ENCODE measurements at places on chromosomes 5 and 9.
A peak's percentile ranks its signal among the peaks of the same experiment; 100 is the strongest.

DNA sequence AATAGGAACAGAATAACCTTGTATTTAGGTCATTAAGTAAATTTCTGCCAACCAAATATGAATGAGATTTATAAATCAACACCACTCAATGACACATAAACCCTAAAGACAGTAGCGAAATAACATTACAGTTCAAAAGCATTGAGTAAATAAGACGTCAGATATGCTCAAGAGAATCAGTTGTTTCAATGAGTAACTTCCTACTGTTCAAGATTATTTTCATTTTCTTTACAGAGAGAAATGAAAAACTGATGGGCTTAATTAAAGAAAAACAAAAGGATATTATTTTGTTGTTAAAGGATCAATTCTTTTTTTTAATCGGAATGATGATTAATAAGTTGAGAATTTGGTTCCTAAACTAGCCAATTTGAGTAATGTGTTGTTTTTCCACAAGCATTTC is 150.1 kb downstream of the BNC2 start:
- DNase-seq, result no peak

GRCh38 chr5:81972492-81972783 is 615 bp downstream of the ATG10 start:
- no peak for DNase-seq

DNA sequence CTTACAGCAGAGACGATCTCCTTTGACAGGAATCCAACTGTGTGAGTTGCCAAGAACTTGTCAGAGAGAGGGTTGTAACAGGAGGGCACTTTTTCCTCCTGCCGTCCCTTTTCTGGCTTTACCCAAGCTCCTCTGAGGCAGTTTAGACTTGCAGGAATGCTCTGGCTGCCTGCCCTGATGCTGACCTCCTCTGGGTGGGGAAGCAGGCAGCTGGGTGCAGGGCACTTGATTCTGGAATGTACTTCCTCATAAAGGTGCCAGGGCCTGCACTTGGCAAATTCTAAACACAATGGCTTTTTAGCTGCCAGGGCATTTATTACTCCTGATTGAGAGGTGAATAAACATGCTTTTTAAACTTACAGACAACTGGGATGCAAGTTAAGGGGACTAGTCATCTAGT is 190.4 kb downstream of the EPB41L4A start:
- DNase-seq, result no peak

DNA sequence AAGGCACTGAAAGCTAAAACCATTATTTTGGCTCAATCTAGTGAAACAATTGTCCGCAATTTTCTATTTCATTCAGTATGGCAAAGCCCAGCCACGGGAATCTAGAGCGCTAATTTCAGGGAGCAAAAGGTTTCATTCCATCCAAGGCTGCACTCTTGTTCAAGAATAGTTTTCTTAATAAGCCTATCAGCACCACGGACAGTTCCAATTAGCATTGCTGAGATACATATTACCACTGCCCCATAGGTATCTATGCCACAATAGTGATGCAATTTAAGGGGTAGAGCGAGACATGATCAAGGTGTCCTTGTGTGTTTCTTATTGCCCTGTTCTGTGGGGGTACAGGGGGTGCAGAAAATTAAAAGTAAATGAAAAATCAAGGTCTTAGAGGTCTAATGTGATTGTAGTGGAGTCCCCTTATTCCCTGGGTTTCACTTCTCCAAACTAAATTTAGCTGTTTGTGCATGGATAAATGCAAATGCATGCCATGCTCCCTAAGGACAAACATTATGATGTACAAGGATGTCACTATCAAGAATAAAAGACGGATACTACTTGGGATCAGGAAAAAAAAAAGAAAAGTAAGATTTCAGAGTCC is 45.5 kb downstream of the SPOCK1 start:
- no peak for DNase-seq

- no peak for DNase-seq
Observed at GRCh38 chr5:2175842-2176404, 293.2 kb upstream of the IRX4 start.

GRCh38 chr9:37119360-37119759 is 1.0 kb upstream of the ZCCHC7 start:
- no peak for DNase-seq

DNA sequence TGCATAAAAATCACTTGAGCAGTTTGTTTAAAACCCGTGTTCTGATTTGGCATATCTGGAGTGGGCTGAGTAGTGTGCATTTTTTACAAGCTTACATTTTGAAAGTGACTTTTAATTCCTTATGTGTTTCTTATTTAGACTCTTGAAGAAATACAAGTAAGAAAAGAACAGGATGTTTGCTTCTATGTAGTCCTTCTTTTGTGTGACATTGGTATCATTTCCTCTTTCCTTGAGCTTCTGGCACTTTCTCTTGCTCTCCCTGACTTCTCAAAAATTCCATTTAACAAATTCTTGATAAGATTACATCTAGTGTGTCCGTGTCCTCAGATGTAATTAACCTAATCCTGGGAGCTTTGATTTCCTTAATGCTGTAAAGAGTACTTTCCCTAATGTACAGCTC is 12.5 kb downstream of the GARNL3 start:
- DNase-seq, result no peak

DNA sequence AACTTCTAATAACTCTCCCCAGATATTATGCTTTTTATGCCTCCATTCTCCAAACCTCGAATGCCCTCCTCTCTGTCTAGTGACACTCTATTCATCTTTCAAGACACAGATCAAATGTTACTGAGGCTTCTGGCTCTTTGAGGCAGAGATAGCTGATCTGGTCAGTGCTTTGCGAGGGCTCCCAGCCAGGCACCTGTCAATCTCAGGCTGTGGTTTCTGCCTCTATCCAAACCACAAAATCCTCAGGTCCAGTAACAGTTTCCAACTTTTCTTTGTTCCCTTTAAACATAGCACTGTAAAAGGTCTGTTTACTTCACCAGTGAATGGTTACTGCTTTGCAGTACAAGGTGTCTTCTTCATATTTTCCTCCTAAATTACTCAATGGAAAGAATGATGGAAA is 11.5 kb upstream of the STK32A start:
- DNase-seq, result no peak

DNA sequence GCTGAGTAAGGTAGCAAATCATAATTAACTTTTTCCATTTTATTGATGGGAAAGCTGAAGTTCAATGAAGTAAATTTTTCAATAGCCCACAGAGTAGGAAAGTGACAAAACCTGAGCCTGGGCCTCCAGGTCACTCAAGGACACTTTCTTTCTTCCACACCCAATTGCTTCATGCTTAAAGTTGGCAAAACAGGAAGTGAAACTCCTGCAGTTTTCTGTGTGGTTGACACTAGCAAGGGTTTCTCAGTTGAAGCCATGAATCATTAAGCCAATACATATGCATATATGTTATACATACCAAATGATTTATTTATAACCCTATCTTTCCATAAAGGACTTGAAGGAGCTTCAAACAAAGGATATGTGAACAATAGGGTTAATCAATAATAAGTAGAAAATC is 13.9 kb downstream of the TLR4 start:
- DNase-seq, result no peak

- DNase-seq, result no peak
Observed at GRCh38 chr5:133890776-133891280, 77.6 kb downstream of the C5orf15 start.

DNA sequence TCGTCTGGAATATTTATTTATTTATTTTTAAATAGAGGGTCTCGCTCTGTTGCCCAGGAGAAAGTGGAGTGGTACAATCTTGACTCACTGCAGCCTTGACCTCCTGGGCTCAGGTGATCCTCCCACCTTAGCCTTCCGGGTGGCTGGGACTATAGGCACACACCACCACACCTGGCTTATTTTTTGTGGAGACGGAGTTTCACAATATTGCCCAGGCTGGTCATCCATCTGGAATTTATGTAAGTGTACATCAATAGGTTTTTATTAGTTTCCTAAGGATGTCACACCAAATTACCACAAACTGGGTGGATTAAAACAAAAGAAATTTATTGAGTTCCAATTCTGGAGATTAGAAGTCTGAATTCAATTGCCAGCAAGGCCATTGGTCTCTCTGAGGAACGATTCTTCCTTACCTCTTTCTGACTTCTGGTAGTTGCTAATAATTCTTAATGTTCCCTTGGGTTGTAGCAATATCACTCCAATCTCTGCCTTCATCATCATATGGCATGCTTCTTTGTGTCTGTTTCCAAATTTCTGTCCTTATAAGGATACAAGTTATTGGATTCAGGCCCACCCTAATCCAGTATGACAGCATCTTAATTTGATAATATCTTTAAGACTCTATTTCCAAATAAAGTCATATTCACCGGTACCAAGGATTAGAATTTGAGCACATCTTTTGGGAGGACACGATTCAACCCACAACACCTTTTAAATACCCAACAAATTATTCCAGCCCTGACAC is 16.3 kb upstream of the RAD23B start:
- DNase-seq, result no peak

DNA sequence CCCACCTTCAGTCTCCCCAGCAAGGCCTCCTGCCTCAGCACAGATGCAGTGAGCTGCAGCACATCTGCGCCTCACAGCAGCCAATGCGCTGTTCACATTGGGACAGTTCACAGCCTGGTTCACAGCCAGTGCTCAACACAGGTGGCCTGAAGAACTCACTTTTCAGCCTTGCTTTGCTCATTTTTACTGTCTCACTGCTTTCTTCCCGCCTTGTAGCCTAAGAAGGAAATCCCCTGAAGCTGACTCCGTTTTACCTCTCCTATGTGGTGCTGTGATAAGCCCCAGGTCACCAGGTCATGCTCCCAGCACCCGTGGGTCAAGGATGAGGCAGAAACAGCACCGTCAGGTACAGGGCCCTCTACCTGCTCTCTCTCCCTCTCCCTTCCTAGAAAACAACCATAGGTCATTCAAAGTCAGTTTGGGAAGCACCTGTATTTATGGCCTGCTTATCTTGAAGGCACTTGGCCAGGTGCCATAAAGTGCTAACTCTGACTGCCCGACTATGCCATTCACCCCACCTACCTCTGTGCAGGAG is 1.1 kb downstream of the GCNT4 start:
- no peak for DNase-seq

DNA sequence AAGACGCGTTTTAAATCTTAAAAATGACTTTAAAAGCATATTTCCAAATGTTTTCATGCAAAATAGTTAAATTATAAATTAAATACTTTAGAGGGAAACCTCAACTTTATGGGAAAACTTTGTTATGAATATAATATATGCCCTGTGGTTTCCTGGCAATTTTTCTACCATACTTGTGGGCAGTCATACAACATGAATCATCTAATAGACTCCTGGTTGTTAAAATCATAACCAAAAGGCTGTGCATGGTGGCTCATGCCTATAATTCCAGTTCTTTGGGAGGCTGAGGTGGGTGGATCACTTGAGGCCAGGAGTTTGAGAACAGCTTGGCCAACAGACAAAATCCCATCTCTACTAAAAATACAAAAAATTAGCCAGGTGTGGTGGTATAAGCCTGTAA is 18.2 kb downstream of the ATP10B start:
- DNase-seq, result no peak

- DNase-seq, result peak; percentile 81
Observed at GRCh38 chr9:3887221-3887653, 361.4 kb upstream of the RFX3 start.

- DNase-seq, result no peak
Observed at GRCh38 chr9:121360601-121361374, 9.3 kb downstream of the STOM start.

DNA sequence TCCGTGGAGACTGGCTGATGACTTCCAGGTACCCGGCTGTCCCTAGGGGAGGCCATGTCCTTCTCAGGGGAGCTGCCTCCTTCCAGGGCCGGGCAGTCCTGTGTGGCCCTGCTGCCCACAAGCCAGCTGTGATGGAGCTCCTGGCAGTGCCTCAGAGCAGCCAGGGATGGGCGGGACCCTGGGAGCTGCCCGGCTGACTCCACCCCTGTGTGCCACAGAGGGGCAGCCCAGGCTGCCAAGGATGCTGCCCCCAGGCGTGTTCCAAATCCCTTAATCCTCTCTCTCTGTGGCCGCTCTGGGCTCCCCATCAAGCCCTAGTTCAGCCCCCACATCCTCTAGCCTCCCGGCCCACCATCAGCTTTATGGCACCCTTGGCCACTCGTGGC is 7.0 kb upstream of the SCGB3A1 start:
- no peak for DNase-seq

DNA sequence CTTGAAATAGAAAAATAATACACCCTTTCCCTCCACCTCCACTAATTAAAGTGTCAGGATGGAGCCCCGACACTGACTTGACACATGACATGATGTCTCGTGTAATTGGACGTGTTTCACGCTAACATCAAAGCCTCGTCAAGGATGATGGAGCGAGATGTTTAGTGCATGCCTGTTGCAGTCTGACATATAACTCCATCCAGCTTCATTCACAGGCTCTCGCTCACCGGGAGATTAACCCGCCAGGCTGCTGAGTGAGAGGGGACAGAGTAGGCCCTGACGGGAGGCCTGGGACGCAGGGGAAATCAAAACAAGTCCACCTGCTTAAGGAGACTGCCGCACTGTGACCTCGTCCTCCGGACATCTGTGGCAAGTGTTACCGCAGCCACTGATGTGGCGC is 263.5 kb downstream of the SLIT3 start:
- no peak for DNase-seq

DNA sequence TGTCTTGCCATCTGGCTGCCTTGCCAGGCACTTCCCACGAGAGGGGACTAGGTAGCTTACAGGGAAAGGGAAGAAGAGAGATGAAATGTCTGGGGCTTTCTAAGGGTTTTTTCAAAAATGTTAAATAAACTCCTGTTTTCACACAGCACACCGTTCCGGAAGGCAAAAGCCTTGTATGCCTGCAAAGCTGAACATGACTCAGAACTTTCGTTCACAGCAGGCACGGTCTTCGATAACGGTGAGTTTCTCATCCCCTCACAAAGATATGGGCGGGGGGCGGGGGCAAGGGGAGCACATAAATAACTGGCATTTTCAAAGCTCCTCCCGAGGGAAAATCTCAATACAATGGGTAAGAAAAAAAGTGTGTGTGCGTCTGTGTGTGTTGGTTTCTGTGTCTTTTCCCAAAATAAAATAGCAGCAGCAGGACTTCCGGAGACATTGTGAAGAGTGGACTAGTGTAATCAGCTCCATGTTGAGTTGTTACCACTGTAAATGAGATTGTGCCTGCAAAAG is 189.6 kb downstream of the NR3C1 start:
- DNase-seq, result no peak

DNA sequence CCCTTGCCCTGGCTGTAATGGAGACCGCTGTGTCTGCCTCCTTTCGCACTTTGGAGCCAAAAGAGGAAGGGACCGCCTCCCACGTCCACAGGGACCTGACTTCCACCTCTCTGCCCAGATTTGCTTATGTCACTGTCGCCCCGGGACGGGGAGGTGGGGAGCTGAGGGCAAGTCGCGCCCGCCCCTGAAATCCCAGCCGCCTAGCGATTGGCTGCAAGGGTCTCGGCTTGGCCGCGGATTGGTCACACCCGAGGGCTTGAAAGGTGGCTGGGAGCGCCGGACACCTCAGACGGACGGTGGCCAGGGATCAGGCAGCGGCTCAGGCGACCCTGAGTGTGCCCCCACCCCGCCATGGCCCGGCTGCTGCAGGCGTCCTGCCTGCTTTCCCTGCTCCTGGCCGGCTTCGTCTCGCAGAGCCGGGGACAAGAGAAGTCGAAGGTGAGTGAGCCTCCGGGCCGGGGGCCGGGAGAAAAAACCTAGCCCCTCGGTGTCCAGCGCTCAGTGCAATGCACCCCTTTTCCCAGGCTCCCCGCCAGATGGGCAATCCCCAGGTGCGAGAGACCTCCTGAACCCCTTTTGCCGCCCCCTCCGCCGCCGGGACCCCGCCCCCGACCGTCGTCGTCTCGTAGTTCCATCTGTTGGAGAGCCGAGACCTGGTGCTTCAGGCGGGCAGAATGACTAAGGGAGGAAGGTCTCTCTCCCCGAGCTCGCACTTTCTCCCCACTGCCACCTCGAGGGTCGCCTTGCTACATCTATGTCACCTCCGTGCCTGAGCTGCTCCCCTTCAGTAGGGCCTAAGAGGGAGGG is at the start of gene GPX3:
Gene GPX3 (plus strand): TSS at position 288 of the 807 bp plus-strand sequence. CDS start 64 bp downstream, at position 352.
- DNase-seq, result peak; percentile 51

- no peak for DNase-seq
Observed at GRCh38 chr9:114250235-114250568, 72.7 kb upstream of the ORM1 start.
